ENCODE measurements at places on chromosomes 2 and 18.

DNA sequence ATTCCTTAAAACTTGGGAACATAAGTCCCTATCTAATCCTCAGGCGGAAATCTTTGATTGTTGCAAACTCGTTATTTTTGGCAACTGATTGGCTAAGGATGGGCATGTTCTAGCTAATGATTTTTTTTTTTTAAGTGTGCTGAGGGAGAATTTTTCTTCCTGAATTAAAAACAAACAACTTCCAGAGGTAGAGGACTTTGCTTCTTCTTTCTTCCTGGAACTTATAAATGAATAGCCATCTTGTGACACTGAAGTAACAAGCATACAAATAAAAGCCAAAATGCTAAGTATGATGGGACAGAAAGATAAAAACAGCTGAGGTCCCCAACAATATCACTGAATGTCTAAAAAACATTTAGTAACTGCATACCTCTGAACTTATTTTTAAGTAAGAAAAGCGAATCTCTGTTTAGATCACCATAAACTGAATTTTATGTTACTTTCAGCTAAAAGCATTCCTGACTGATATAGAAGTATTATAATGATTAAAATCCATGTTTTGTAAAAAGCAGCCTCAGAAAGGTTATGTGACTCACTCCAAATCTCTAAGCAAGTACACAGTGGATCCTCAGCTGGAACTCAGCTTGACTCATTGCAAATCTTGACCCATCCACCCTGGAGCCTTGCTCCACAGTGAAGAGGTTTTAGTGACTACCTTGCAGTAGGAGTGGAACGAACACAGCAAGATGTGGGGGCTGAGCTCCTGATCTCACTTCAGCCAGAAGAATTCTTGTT, 344.4 kb downstream of the CLIP4 start:
- no peak for DNase-seq

DNA sequence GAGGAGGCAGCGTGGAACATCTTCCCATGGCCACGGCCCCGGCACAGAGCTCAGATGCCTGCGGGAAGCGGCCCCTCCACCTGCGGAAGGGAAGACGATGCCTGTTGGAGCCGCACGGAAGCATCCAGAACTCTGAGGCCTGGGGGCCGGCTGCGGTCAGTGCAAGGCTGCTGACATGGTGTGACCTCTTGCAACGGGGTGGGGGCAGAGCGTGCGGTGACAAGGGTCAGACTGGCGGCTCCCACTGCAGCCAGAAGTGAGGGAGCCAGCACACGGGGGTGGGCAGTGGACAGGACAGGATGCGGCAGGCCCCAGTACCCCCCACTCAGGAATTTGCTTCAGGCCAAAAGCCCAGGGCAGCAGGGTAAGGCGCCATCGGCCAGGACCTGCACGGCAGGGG, 48.8 kb downstream of the SLC66A2 start:
- no peak for DNase-seq

DNA sequence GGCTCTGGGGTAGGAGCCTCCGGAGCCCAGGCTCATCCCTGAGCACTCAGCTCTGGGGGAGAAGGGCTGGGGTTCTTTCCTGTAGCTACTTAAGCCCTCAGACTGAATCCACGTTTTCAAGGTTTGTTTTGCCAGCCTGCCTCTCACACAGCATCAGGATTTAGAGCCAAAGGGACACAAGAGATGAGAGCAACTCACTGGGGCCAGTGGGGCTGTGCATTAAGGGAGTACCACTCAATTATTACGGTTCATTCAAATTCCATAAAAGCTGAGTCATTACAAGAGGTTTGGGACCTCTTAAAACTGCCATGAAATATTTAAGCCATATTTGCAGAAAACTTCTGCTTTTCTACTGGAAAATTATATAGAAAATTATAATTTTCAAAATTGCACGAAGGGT, 17.1 kb upstream of the SNED1 start:
- DNase-seq: no peak

GRCh38 chr18:22701326-22701725, 231.8 kb upstream of the RBBP8 start:
- no peak for DNase-seq

DNA sequence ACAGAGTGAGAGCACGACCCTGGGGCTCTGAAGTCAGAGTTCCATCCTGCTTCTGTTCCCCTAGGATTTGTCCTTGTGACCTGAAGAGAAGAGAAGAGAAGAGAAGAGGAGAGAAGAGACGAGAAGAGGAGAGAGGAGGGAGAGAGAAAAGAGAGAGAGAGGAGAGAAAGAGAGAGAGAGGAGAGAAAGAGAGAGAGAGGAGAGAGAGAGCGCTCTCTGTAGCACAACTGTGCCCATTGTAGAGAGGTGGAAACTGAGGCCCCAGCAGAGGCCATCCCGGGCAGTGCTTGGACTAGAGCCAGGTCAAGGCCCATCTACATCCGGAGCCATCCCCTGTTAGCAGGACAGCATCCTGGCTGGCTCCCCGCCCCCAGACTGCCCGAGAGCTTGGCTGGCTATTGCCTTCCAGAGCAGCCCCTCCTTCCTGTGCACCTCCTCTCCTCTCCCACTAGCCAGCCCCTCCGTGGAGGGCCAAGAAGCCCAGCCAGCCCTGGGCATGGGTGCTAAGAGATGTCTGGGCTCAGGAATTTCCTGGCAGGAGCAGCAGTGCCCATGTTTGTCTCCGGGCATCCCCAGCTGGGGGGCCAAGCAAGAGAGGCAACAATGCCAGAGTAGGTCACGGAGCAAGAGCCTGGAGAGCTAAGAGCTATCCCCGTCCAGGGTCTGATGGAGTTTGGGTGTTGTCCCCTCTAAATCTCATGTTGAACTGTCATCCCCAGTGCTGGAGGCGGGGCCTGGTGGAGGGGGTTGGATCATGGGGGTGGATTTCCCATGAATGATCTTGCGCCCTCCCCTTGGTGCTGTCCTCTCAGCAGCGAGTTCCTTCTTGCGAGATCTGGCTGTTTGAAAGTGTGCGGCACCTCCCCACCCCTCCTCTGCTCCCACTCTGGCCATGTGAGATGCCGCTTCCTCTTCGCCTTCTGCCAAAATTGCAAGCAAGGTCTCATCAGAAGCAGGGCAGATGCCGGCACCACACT, 18.2 kb upstream of the GPR55 start:
- peak; percentile 87 for DNase-seq

GRCh38 chr18:45621061-45621511, 5.8 kb downstream of the SLC14A2 start:
- peak; percentile 42 for DNase-seq

GRCh38 chr2:60764736-60765534, 8.9 kb downstream of the PAPOLG start:
- no peak for DNase-seq

- no peak for DNase-seq
Observed at GRCh38 chr2:118255301-118255700, 167.0 kb downstream of the INSIG2 start.

DNA sequence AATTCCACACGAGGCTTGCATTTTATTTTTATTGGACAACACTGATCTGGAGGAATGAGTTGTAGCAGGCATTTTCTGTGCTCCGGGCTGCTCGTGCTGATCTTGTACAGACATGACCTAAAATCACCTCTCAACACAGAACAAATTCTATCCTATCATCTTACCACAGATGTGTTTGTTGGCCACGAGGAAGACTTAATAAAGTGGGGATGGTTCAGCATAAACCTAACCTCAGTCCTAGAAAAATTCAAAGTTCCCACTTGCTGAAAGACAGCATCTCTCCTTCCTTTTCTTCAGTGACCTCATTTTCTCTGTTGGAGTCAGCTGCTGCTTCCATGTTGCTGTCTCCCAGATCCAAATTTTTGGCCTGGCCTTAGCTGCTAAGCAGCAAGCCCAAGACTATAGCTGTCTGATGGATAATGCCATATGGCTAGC, 45.3 kb downstream of the RBKS start:
- no peak for DNase-seq
